Stimulated activated CD8-positive, alpha-beta memory T cell treated with anti-CD3 and anti-CD28 coated beads, Interleukin-7, amount 100 ng/mL, for 4 hours (primary cell): ENCODE measurements at places on chromosomes 1 and 21.

DNA sequence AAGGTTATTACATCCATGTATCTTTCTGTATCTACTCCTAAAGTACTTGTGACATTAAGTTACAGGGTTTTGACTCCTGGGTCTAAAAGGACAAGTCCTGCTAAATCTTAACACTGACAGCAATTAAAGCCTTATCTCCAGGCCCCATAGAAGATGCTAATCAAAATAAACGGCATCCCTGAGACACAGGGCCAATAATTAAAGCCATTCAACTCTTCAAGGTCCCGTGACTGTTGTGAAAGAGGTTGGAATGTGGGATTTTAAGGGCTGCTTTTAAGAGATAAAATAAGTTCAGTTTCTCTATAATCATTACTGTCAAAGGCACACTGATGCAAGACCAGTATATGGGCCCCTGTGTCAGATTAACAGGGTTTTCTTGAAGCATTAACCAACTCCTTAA, 8.3 kb downstream of the DNAI4 start:
- no peak for DNase-seq

GRCh38 chr1:19429611-19430010, 55.7 kb downstream of the CAPZB start:
- DNase-seq = no peak

- no peak for DNase-seq
Observed at GRCh38 chr1:45545019-45545493, 5.6 kb upstream of the AKR1A1 start.

DNA sequence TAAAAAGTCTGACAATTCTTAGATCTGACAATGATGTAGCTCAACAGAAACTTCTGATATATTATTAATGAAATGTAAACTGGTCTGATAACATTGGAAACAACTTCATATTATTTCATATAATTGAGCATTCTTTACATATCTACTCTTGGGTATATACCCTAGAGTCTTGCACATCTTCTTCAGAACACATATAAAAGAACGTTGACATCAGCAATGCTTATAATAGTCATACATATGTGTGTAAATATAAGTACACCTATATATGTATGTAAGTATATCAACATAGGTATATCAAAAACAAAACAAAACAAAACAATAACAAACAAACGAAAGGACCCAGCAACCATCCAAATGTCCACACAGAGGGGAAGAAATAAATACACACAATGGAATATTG, 38.4 kb downstream of the NRIP1 start:
- DNase-seq = no peak

DNA sequence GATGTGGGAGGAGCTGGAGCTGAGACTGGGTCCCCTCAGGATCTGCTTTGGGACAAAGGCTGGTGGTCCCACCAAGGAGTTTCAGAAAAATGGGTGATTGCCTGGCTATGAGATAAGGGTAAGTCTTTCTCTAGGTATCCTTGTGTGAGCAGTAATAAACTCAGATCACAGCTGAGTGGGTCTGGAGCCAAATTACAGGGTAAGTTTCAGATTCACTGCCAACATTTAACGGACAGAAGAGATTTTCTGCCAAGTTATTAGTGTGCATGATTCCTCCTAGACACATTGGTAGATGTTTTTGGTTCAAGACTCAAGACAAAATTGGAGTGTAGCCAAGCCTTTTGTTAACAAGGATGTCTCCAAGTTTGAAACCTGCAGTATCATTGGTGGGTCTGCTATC, 7.5 kb downstream of the CD1B start:
- no peak for DNase-seq

DNA sequence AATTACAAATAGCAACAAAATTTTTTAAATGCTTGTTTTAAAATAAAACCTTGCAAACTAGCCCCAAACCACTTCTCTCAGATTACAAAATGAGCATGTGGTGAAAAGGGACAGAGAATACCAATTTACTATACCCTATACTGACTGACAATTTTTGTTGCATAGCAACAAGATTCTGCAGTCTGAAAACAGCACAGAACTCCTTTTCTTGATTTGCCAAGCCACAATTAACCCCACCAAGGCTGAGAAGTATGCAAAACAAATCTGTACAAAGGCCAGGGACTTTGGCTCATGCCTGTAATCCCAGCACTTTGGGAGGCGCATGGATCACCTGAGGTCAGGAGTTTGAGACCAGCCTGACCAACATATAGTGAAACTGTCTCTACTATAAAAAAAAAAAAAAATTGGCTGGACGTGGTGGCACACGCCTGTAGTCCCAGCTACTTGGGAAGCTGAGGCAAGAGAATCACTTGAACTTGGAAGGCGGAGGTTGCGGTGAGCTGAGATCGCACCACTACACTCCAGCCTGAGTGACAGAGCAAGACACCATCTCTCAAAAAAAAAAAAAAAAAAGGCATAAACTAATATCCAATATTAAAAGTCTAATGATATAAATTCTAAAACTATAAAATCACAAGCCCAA, 21.8 kb downstream of the ENAH start:
- DNase-seq = no peak

- no peak for DNase-seq
Observed at GRCh38 chr1:244727871-244728474, 75.0 kb downstream of the DESI2 start.

DNA sequence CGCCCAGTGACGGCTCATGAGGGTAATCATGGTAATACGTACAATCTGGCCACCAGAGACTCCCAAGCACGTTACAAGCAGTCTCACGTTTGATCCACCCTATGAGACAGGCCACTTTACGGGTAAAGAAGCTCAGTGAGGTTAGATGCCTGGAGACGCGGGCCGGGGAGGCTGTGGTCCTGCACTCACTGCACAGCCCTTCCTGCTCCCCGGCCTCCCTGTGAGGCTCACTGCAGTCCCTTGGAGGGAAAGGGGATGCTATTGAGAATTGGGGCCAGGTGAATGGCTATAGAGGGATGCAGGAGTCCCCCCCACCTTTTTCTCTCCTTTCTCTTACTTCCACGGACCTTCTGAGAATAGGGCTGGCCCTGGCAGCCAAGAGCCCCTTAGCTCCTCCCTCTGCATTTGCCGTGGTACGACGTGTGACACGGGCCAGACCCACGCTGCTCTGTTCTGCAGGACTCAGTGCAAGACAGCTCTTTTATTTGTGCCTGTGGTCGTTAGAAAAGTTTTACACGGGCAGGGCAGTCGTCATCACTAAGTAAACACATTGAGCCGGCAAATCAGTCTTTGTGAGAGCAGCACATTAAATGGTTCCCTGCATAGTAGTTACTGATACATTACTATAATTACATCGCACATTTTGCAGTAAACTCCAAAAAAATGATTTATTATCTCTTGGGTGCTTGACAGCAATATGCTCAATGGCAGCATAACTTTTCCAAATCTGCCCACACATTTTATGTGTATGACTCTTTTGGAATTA, 18.8 kb downstream of the KIF26B start:
- DNase-seq = no peak

DNA sequence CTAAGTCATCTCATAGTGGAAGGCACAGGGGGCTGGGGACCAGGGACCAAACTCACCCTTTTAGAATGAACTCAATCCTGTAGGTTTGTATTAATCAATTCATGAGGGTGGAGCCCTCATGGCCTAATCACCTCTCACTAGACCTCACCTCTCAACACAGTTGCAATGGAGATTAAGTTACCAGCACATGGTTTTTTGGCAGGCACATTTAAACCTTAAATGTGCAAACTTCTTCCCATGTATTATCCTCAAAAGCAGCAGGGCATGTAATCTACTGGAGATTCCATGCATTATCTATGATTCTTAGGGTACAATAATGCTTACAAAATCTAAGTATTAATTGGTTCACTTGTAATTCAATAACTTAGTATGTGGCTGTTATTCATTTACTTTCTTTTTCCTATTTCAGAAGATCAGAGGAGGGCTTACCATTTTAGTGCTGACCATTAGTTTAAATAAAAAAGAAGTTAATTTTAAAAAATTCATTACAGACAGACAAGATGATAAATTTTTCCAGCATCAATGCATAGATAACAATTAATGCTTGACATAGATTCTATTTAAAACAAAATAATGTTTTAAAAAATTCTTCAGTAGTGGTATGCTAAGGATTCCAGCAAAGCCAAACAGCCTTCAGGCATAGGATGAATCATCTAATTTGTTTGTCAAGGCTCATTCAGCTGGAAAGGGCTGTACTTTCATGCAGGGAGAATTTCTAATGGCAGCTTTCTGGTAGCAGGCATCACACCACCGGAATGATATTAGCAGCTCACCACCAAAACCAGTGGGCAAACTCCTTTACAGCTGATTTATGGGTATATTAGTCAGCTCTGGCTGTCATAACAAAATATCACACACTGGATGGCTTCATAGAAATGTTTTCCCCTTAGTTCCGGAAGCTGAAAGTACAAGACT, 124.6 kb upstream of the ZNF648 start:
- DNase-seq = no peak

DNA sequence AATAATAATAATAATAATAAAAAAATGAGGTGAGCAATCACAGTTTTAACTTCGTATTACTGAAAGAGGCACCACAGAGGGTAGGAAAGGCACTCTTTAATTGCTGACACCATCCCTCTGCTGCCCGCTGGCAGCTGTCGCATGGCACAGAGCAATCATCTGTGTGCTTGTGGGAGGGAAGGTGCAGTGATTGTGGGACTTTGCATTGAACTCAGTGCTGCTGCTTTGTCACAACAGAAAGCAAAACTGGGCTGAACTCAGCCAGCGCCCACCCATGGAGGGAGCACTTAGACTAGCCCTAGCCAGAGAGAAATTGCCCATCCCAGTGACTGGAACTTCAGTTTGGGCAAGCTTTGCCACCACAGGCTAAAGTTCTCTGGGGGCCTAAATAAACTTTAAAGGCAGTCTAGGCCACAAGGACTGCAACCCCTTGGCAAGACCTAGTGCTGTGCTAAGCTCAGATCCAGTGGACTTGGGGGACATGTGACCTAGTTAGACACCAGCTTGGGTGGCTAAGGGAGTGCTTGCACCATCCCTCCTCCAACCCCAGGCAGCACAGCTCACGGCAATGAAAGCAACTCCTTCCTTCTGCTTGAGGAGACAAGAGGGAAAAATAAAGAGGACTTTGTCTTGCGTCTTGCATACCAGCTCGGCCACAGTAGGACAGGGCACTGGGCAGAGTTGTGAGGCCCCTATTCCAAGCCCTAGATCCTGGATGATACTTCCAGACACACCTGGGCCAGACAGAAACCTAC, 59.3 kb downstream of the WDR4 start:
- DNase-seq = no peak

- DNase-seq = no peak
Observed at GRCh38 chr1:21317035-21317689, 26.9 kb upstream of the ECE1 start.

- no peak for DNase-seq
Observed at GRCh38 chr21:42387164-42387563, 8.7 kb downstream of the TMPRSS3 start.
